Activated T-helper 1 cell treated with anti-CD3 and anti-CD28 coated beads, Interleukin-12 subunit alpha, Interleukin-12 subunit beta, Interleukin-2, Interleukin-4 antibody, amounts not matched to agents 30 ng/mL and 10 ng/mL and 1 ng/mL, durations not matched to agents 14 hours and 24 hours and 36 hours (primary cell): ENCODE measurements at places on chromosomes 16 and 17. TPM values are rescaled to one million over a fixed set of nuclear protein-coding genes. Genes with fewer than 3 reads are reported as not detected.

The CRYM gene
- not detected in 2 replicates for total RNA-seq

The ITPRIPL2 gene
- total RNA-seq = 46.7 and 49.6 TPM in 2 replicates

The CD300LB gene
- total RNA-seq = not detected in 2 replicates

The ABCA3 gene
- total RNA-seq = 9.0 and 10.0 TPM in 2 replicates

The WNT9B gene
- total RNA-seq = not detected in 2 replicates

The TPSG1 gene
- total RNA-seq = not detected in 2 replicates

The RHBDL1 gene
- 0.71 and 1.1 TPM in 2 replicates for total RNA-seq

The ZNF598 gene
- 100 and 105 TPM in 2 replicates for total RNA-seq

The TNFRSF13B gene
- not detected in 2 replicates for total RNA-seq

The ARHGAP44 gene
- 0.51 TPM in 1 of 2 replicates, not detected in the other for total RNA-seq

The KRT9 gene
- not detected in 2 replicates for total RNA-seq

The CD300A gene
- 9.8 and 10.4 TPM in 2 replicates for total RNA-seq

The ZPBP2 gene
- total RNA-seq = 0.37 TPM in 1 of 2 replicates, not detected in the other

The KCNJ18 gene
- not detected in 2 replicates for total RNA-seq

The GLYR1 gene
- total RNA-seq = 119 and 120 TPM in 2 replicates

The CPHXL2 gene
- total RNA-seq = not detected in 2 replicates

GRCh38 chr17:5561736-5562571, 22.4 kb downstream of the NLRP1 start:
- no peak for DNase-seq

- no peak for DNase-seq
These were observed 11.6 kb upstream of the CSNK1D start for GRCh38 chr17:82285141-82285540.

DNA sequence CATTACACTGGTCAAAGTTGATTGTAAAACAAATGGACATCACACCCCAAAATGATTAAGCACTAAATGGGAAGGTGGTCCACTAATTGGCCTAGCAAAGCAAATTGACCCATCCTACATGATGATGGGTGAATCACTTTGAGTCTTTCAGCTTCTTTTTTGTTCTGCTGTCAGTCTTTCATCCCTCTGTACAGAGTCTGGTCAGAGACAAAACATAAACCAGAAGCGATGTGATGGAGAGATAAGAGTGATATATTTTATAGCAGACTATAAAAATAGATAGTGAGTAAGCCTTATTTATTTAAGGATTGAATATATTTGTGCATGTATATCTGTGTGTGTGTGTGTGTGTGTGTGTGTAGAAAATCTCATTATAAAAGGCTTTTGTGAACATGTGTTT, 618.4 kb upstream of the SOX9 start:
- no peak for DNase-seq

DNA sequence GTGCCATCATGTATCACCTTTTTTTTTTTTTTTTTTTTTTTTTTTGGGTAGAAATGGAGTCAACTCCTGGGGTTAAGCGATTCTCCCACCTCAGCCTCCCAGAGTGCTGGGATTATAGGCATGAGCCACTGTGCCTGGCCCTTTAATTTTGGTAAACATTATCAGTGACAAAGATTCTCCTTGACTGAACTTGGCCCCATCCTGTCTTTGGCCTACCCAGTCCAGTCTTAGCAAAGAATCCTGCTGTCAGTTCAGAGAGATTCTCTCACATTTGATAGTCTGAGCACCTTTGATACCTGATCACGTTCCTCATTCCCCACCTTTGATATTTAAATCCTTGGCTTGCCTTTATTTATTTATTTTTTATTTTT, 11.5 kb downstream of the RAD51C start:
- DNase-seq = no peak

GRCh38 chr17:80577876-80578570, 33.4 kb downstream of the RPTOR start:
- no peak for DNase-seq

GRCh38 chr16:51538707-51539498, 387.8 kb upstream of the SALL1 start:
- DNase-seq = no peak

GRCh38 chr17:11493936-11494335, 104.3 kb upstream of the DNAH9 start:
- DNase-seq = no peak

DNA sequence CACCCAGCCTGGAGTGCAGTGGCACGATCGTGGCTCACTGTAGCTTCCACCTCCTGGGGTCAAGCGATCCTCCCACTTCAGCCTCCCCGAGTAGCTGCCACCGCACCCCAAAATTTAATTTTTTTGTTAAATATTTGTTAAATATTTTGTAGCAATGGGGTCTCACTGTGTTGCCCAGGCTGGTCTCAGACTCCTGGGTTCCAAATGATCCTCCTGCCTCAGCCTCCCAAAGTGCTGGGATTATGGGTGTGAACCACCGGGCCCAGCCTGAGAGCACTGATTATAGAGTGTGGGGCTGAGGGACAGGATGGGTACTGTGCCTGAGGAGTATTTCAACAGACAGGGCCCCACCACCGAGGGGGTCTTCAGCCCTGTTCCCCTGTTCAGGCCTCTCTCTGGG, 35.6 kb downstream of the TPSG1 start:
- no peak for DNase-seq

DNA sequence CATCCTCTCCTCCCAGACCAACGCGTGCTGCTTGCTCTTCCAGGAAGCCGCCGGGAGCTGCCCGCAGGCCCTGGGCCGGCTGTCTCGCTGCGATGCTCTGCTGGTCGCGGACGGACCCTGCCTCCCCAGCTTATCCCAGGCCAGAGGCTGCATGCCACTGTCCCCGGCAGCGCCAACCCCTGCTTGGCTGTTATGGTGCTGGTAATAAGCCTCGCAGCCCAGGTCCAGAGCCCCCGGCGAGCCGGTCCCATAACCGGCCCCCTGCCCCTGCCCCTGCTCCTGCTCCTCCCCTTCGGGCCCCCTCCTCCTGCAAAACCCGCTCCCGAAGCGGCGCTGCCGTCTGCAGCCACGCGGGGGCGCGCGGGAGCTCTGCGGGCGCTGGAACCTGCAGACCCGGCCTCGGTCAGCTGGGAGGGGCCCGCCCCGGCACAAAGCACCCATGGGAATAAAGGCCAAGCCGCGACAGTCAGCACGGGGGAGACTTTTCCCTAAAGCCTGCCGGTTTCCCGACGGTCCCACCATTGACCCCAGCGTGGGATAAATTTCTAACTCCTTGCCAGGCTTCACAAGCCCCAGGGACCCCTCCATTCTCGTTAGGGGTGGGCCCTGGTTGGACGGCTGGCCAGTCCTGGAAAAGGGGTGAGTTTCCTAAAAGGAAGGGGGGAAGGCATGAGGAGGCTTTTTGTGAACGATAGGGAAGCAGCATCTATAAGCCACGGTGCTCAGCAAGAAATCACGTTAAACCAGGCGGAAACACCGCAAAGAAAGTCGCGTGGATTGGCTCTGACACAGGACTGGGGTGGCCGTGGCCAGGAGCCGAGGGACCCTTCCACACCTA, 11.2 kb downstream of the ENPP7 start:
- DNase-seq = peak; percentile 71

- DNase-seq = no peak
These were observed 183.8 kb downstream of the CCDC182 start for GRCh38 chr17:57561072-57561861.

GRCh38 chr17:81171941-81172340, 5.9 kb upstream of the AATK start:
- no peak for DNase-seq

DNA sequence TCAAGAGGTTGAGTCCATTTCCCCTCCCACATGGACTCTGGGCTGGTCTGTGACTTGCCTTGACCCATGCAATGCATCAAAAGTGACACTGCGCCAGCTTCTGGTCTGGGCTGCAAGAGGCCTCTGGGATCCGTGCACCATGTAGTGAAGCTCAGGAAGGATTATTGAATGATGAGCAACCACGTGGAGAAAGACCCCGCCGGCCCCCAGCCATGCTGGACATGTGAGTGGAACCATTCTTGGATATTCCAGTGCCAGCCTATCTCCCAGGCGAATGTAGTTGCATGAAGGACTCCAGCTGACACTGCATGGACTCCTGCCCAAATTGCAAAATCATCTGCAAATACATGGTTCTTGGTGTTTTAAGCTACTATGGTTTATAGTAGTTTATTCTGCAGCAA, 7.6 kb upstream of the ALOX15B start:
- no peak for DNase-seq

DNA sequence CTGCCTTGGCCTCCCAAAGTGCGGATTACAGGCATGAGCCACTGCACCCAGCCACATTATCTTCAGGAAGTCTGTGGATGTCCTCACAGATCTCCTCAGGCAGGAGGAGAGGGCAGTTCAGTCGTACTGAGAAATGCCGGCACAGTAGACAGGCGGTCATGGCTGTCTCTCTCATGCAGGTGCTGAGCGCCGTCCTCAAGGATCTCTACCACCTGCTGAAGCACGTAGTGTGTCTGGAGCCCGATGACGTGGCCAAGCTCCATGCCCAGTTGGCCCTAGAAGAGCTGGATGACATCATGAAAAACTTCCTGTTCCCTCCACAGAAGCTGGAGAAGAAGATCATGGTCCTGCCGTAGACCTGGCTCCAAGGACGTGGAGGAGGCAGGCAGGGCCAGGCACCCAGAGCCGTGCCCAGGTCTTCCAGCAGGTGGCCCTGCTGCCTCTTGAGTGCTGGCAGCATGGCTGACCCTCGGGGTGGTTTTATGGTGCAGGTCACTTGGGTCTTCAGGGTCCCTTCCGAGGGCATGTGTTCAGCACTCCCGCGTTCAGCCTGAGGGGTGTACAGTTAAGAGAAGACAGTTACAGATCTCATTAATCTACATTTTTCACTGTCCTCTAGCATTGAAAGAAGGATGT, 22.0 kb upstream of the HAS3 start:
- DNase-seq = no peak

DNA sequence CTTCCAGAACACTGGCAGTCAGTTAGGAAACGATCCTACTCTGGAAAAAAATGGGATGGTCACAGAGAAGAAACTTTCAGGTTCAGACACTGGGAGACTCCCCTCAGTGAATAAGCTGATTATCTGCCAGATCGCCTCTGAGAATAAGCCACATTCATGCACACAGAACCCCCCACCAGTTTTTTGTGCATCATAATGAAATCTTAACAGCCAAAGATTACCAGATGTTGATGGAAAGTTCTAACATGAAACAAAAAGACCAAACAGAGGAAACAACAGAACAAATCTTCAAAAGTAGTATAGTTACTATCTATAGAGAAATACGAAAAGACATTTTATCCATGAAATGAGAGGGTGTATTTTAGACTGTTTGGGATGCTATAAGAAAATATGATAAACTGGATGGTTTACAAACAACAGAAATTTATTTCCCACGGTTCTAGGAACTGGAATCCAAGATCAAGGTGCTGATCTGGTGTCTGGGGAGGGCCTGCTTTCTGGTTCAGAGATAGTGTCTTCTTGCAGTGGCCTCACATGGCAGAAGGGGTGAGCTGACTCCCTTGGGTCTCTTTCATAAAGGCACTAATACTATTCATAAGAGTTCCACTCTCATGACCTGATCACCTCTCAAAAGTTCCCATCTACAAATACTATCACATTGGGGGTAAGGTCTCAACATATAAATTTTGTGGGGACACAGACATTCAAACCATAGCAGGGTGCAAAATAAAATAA, 8.0 kb upstream of the AMZ2 start:
- no peak for DNase-seq

DNA sequence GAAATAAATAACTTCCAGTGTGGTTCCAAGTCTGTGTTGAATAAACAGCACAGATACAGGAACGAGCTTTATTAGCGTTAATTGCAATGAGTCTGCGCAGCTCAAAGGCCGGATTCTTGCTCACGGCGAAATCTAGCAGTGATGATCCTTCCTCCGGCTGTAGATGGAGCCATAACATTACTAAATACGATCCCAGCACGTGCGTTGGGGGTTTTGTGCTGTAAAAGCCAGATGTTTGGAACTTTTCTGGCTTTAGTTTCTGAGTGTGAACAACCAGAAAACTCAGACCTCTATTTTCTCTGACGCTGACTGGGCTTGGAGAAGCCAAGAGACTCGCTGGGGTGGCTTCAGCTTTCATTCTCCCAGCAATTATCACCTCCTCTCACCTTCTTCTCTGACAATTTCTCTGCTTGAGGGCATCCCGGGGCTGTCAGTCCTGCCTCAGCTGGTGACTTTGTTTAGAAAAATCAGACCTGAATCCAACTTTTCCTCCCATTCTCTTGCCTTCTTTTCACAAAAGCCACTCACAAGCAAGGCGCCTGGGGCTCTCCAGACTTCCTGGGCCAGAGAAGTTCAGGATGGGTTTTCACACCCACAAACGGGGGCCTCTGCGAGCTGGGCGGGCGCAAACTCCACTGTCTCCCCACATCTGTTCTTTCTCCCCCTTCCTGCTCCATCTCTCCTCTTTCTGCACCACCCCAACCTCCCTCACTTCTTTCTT, 47.1 kb upstream of the AKTIP start:
- DNase-seq = peak; percentile 14

GRCh38 chr17:67747681-67748235, 30.0 kb downstream of the NOL11 start:
- DNase-seq = no peak

GRCh38 chr16:73057291-73058210, 9.6 kb upstream of the ZFHX3 start:
- no peak for DNase-seq

GRCh38 chr17:36813957-36814563, 123.2 kb upstream of the LHX1 start:
- DNase-seq = no peak

GRCh38 chr17:43992641-43993040, 11.8 kb upstream of the NAGS start:
- DNase-seq = no peak

GRCh38 chr17:20228860-20229259, 219.7 kb downstream of the SPECC1 start:
- DNase-seq = no peak

DNA sequence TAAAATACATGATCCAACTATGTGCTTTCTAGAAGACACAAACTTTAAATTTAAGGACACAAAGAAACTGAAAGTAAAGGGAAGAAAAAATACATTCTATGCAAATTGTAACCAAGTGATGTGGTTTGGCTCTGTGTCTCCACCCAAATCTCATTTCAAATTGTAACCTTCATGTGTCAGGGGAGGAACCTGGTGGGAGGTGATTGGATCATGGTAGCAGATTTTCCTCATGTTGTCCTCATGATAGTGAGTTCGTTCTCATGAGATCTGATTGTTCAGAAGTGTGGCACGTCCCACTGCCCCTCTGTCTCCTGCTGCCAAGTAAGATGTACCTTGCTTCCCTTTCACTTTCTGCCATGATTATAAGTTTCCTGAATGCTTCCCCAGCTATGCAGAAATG, 15.0 kb downstream of the OR1A1 start:
- no peak for DNase-seq
